ENCODE measurements at places on chromosomes 7 and 10.

DNA sequence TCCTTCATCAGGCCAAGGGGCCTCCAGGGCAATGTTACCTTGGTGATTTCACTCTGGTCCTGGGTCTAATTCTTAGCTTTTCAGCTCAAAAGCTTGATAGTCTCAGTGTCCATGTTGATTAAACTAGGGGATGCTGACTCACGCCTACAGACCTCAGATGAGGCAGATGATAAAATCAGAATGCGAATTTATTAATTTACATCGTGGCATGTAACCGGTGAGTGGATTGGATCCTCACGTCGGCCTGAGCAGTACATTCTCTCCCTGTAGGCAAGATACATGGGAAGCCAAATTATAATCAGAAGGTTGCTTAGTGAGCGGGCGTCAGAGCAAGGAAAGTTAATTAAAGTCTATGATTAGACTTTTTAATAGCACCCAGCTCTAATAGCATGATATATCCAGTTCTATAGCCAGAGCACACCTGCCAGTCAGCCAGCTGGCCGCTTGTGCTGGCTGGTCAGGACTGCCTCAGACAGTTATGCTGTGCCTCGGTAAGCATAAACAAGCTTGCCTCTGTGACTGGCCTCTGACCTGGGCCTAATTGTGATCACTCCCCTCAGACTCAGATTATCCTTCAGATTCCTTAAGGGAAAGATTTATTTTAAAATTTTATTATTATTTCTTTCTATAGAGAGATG lies 20.2 kb upstream of the CPA5 start:
- DNase-seq: no peak

GRCh38 chr10:131618587-131619267 lies 282.1 kb upstream of the PPP2R2D start:
- DNase-seq: no peak

- no peak for DNase-seq
Measured at GRCh38 chr10:109982812-109983211, 25.0 kb upstream of the ADD3 start.

- DNase-seq: no peak
Measured at GRCh38 chr7:158589653-158590052, 2.0 kb upstream of the PTPRN2 start.

GRCh38 chr7:80677629-80678028 lies 39.2 kb downstream of the CD36 start:
- no peak for DNase-seq

DNA sequence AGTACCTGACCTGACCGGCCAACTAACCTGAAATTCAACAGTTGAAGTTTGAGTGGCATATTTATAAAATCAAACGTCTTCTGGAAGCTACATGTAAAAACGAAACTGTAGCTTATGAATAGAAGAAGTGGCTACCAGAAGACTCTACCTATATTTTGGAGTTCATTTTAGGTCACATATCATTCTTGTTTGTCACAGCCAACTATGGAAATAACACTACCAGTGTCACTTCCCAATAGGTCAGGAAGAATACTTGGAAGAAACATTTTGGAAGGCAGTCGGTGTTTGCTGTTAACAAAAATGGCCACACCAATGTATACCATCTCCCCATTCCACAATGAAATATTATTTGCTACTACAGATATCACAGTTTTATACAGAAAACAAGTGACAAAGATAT lies 12.6 kb downstream of the TWIST1 start:
- no peak for DNase-seq

DNA sequence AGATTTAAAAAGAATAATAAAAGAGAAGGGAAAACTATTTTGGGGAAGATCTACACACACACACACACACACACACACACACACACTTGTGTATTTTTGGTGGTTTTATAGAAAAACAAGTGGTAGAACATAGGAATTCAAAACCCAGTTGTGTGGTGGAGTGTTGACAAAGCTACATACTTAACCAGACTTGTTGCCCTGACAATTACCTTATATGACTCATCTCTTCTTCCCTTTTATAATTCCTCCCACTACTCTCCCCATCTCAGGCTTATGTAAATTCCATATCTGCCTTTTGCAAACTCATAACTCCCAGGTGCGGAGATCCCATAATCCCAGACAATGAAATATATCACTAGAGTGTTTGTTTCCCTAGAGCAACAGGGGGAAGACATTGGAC lies 873.7 kb downstream of the NXPH1 start:
- DNase-seq: no peak

DNA sequence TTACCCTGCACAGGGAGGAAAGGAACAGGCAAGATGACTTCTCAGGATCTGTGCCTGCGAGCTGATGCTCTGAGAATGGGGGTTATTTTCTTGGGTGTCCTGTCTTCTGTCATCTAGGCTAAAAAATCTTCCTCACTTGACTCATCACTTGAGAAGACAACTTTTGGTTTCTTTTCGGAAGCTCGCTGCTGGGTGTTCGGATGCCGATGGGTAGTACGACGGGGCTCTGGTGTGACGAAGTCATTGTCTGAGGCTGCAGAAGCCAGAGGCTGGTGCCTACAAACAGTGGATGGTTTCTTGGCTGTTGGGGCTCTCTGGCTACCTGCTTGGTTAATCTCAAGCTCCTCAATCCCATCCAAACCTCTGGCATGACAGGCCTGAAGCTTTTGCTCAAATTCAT lies 92.2 kb downstream of the NPSR1 start:
- DNase-seq: no peak

GRCh38 chr10:75140246-75140645 lies 28.8 kb downstream of the SAMD8 start:
- no peak for DNase-seq

DNA sequence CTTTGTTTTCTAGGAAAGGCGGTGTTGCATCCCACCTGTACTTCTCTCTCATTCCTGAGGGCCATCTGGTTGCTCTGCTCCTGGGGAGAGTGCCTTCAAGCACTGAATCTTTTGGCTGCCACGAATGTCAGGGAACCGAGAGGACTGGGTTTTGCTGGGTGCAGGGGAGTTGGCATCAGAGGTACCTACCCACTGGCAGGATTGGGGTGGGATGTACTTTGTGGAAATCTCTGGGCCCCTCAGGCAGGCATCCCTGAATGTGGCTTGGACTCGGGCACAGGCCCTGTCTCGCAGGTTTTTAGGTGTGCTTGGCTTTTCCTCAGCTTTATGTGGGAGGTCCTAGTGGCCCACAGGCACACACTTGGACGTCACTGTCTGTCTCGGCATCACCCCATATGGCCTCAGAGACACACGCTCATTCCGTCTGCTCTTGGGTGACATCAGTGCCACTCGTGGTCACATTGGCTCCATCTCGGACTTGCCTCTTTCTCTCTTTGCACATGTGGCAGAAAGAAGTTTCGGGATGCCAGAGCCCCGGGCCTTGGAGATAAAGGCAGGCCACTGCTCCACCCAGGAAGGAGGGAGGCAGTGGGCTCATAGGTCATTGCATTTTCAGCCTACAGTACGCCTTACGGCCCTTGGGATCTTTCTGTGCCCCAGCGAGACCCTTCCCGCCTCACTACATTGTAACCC lies 325.6 kb downstream of the ZNF716 start:
- no peak for DNase-seq

DNA sequence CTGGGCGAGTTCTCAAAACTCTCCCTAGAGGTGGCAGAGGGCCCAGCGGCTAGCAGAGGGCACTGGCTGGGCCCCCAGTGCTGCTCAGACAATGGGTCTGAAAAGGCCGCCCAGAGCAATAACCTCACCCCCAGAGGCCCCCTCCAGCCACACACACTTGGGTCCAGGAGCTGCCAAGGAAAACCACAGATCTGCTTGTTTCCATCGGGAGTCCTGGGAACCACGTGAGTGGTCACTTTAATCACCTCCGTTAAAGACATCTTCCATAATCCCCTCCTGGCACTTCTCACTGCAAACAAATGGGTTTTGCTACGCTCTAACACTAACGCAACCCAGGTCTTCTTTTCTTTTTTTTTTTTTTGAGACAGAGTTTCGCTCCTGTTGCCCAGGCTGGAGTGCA lies 30.0 kb downstream of the NUDT1 start:
- DNase-seq: no peak

DNA sequence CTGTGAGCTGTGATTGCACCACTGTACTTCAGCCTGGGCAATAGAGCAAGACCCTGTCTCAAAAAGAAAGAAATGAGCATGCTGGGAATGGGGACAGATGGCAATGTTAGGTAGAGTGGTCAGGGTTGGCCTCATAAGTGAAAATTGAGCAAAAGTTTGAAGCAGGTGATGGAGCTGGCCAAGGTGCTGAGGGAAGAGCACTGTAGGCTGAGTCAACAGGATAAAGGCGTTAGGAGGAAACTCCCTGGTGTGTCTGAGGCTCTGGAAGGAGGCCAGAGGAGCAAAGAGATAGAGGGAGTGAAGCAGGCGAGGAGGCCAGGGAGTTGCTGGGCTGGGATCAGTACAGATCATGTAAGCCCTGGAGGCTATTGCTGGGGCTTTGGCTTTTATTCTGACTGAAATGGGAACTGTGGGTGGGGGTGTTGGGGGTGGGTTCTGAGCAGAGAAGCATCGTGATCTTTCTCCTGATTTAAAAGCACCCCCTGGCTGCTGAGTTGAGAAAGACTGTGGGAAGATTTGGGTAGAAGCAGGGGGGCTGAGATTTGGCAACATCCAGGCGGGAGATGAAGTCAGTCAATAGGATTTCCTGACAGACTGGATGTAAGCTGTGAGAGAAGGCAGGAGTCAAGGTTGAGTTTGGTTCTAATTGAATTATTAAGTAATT lies 52.5 kb upstream of the VKORC1L1 start:
- DNase-seq: no peak

GRCh38 chr10:29157321-29157720 lies 131.5 kb upstream of the LYZL1 start:
- no peak for DNase-seq

- no peak for DNase-seq
Measured at GRCh38 chr10:29669149-29669548, 34.4 kb upstream of the SVIL start.

- DNase-seq: no peak
Measured at GRCh38 chr7:83159731-83160130, 3.0 kb downstream of the PCLO start.

GRCh38 chr7:73509463-73509862 lies 12.6 kb downstream of the BAZ1B start:
- no peak for DNase-seq

GRCh38 chr10:14074062-14074884 lies 256.5 kb downstream of the FRMD4A start:
- DNase-seq: no peak

Data from GM19239 (cell line).